ENCODE measurements at places on chromosomes 3 and 15.

DNA sequence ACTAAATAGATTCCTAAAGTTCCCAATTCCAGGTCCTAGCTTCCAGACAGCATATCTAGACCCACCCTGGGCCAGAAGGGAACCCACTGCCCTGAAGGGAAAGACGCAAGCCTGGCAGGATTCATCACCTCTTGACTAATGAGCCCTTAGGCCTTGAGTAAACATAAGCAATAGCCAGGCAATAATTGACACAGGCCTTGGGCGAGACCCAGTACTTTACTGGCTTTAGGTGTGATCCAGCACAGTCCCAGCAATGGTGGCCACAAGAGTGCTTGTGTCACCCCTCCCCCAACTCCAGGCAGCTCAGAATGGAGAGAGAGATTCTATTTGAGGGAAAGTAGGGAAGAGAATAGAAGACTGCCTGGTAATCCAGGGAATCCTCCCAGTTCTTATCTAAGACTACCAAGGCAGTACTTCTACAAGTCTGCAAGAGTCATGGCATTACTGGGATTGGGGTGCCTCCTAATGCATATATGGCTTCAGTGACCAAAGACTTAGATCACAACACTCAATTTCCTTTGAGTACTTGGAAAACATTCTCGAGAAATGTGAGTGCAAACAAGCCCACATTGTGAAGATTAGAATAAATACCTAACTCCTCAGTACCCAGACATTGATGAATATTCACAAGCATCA, 30.4 kb upstream of the WWTR1 start:
- no peak for DNase-seq

- no peak for DNase-seq
Measured at GRCh38 chr3:136414476-136414875, 164.3 kb downstream of the PCCB start.

DNA sequence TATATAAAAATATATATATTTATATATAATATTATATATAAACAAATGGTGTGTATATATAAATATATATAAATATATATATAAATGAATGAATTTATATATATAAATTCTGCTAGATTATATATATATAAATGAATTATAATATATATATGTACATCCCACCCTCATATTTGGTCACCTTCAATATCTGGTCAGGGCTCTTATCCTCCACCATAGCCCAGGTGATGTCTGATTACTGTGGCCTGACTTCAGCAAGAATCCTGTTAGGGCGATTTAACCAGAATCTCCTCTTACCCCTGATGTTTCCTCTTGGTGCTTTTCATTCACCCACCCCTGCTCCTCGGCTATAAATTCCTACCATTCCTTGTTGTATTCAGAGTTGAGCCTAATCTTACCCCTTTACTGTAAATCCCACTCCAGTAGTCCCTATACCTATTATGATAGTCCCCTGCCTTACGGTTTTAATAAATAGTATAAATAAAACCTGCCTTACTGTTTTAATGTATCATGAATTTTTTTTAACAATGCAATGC, 439.6 kb downstream of the PLOD2 start:
- DNase-seq = no peak

- no peak for DNase-seq
Measured at GRCh38 chr3:166837535-166837934, 542.6 kb downstream of the ZBBX start.

DNA sequence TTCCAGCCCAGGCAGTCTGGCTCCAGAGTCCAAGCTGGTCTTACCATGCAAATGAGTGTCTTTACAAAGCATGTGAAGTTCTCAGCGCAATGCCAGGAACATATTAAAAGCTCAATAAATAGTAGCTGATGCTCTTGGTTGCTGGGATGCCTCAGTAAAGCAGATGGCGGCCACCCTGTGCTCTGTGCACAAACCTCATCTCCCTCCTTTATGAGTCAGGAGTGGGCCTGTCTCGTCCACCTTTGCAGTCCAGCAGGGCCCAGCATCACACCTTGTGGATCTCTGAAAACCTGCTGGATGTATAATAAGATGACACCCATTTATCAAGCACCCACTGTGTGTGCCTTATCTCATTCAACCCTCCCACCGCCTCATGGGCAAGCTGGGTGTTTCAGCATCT, 42.7 kb downstream of the FAM174B start:
- no peak for DNase-seq

- DNase-seq = no peak
Measured at GRCh38 chr15:77644543-77645247, 12.0 kb upstream of the LINGO1 start.

GRCh38 chr15:42231088-42231487, 23.0 kb upstream of the VPS39 start:
- no peak for DNase-seq

GRCh38 chr3:127835993-127836882, 13.9 kb upstream of the MGLL start:
- no peak for DNase-seq

GRCh38 chr3:126057501-126057819, 26.5 kb downstream of the SLC41A3 start:
- no peak for DNase-seq

DNA sequence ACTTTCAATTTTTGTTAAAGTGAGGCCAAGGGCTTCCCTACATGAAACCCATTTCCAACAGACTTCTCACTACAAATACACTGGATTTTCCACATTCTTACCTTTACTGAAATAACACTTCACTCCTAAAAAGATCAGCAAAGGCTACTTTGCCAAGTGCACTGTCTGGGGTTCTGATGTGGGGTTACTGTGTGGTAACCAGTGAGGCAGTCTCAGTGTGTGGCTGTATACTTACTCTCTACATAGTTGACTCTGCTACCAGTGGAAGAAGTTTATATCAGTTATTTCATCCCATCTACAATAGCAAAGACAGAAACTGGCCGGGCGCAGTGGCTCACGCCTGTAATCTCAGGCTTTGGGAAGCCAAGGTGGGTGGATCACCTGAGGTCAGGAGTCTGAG, 5.6 kb downstream of the WDR82 start:
- no peak for DNase-seq

GRCh38 chr3:142664819-142665218, 59.0 kb upstream of the TRPC1 start:
- DNase-seq = no peak

- no peak for DNase-seq
Measured at GRCh38 chr3:32454731-32455608, 47.7 kb downstream of the CMTM6 start.

GRCh38 chr15:101006931-101007691, 88.0 kb downstream of the LRRK1 start:
- peak; percentile 28 for DNase-seq

- no peak for DNase-seq
Measured at GRCh38 chr3:147410116-147410525, 956 bp downstream of the ZIC1 start.

- no peak for DNase-seq
Measured at GRCh38 chr15:62847900-62848489, 194.6 kb upstream of the TPM1 start.

Data from stimulated activated CD8-positive, alpha-beta memory T cell treated with anti-CD3 and anti-CD28 coated beads, Interleukin-4, amount 100 ng/mL, for 4 hours (primary cell).